Fibroblast of the aortic adventitia (primary cell): ENCODE measurements at places on chromosomes 4 and X. TPM values are rescaled to one million over a fixed set of nuclear protein-coding genes. Genes with fewer than 3 reads are reported as not detected.

The RHOH gene
- not detected in 2 replicates for total RNA-seq

The CEP44 gene
- 22.7 and 26.4 TPM in 2 replicates for total RNA-seq

The SH3RF1 gene
- total RNA-seq, result 47.5 and 57.8 TPM in 2 replicates

The MID2 gene
- 5.1 and 14.6 TPM in 2 replicates for total RNA-seq

The TBC1D8B gene
- 17.1 and 17.3 TPM in 2 replicates for total RNA-seq

The TLL1 gene
- total RNA-seq, result 0.09 and 1.5 TPM in 2 replicates

The PRSS12 gene
- total RNA-seq, result 4.7 and 27.1 TPM in 2 replicates

The STEEP1 gene
- 19.3 and 24.0 TPM in 2 replicates for total RNA-seq

The P2RY4 gene
- total RNA-seq, result 0.09 and 0.41 TPM in 2 replicates

The NHS gene
- 1.6 and 11.6 TPM in 2 replicates for total RNA-seq

The CXCL11 gene
- not detected in 2 replicates for total RNA-seq

The PRRG1 gene
- 10.0 and 15.3 TPM in 2 replicates for total RNA-seq

The CCDC110 gene
- 4.2 and 5.4 TPM in 2 replicates for total RNA-seq

The BRS3 gene
- not detected in 2 replicates for total RNA-seq

The PAGE2 gene
- total RNA-seq, result not detected in 2 replicates

The GK2 gene
- not detected in 2 replicates for total RNA-seq

The BEND4 gene
- total RNA-seq, result not detected in 2 replicates

The GPRIN3 gene
- total RNA-seq, result under 0.01 and 0.49 TPM in 2 replicates

The CLGN gene
- total RNA-seq, result 4.1 and 19.3 TPM in 2 replicates

The SOD3 gene
- 65.3 and 75.2 TPM in 2 replicates for total RNA-seq

The CLCN4 gene
- total RNA-seq, result 6.7 and 15.1 TPM in 2 replicates

The ELK1 gene
- 13.3 and 22.9 TPM in 2 replicates for total RNA-seq

The CD99L2 gene
- 46.9 and 71.1 TPM in 2 replicates for total RNA-seq

The UGT2B17 gene
- not detected in 2 replicates for total RNA-seq

The KCND1 gene
- total RNA-seq, result 0.81 and 1.4 TPM in 2 replicates

The FGFBP1 gene
- total RNA-seq, result not detected in 2 replicates

The S100G gene
- not detected in 2 replicates for total RNA-seq

The ATOH1 gene
- not detected in 2 replicates for total RNA-seq

The HMX1 gene
- total RNA-seq, result not detected in 2 replicates

The PNCK gene
- 0.33 TPM in 1 of 2 replicates, not detected in the other for total RNA-seq

The CMC4 gene
- 15.0 and 15.3 TPM in 2 replicates for total RNA-seq

The FGF16 gene
- 1.8 and 5.9 TPM in 2 replicates for total RNA-seq

The COX7B2 gene
- not detected in 2 replicates for total RNA-seq

The SYN1 gene
- 0.09 TPM in 1 of 2 replicates, not detected in the other for total RNA-seq

The TLR2 gene
- not detected in 2 replicates for total RNA-seq

The TRAPPC2 gene
- 21.5 and 31.4 TPM in 2 replicates for total RNA-seq
